ENCODE measurements at places on chromosomes 16 and 17. TPM values are rescaled to one million over a fixed set of nuclear protein-coding genes. Genes with fewer than 3 reads are reported as not detected.

GRCh38 chr17:74373838-74374606 is 6.7 kb downstream of the GPR142 start:
- H3K36me3 ChIP-seq = no peaks in the 10 kb centered on the region
- H3K27me3 ChIP-seq = peaks cover 14% of the 10 kb centered on the region
- no peak overlapping the region for H3K4me3 ChIP-seq
- peak; percentile 31 for DNase-seq

DNA sequence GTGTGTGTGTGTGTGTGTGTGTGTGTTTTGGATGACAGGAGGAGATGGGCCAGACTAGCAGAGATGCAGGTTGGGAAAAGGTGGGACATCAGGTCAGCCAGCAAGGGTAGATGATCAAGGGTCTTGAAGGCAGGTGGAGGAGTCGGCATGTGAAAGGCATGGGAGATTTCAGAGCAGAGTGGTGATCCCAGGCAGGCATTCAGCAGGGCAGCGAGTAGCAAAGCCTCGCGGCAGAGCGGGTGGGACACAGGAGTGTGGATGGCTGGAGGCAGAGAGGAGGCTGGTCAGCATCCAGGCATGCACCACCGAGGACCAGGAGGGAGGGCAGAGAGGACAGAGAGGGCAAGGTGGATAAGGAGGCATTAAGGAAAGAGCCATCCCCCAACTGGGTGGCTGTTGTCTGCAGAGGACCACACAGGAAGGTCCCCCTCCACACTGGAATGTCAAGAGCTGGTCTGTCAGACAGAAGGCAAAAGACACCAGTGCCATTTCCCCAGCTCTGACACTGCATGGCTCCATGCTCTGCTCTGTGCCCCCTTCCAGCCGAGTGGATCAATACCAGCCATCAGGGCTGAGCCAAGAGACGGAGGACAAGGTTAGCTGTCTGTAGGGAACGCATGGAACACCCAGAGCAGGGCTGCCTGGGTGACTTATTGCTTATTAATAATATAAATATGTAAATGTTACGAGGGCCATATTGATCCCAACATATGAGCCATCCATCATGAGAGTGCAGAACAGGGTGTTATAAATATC is 74.8 kb upstream of the RPL38 start:
- H3K4me3 ChIP-seq = no peak overlapping the region
- no peaks in the 10 kb centered on the region for H3K4me1 ChIP-seq
- no peak overlapping the region for H3K27ac ChIP-seq
- H3K27me3 ChIP-seq = peaks cover 7% of the 10 kb centered on the region
- H3K36me3 ChIP-seq = no peaks in the 10 kb centered on the region
- DNase-seq = no peak

DNA sequence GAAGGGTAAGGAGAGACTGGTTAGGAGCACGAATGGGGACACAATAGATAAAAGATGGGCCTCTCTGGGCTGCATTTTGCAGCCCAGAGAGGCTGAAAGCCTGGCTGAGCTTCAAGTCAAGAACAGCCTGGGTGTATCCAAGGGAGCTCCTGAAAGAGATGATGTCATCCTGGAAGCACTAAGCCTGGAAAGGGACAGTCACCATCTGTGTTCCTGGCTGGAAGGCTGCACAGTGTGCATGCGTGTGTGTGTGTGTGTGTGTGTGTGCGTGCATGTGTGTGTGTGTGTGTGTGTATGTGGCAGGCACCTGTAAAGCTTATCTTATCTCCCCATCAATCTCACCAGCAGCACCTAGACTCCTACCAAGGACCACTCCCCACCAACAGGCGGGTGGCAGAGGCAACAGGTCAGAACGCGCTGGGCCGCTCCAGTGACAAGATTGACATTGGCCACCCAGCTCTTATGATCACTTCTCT is 44.1 kb downstream of the COG7 start:
- H3K27ac ChIP-seq = peak overlapping the region; percentile 44
- H3K27me3 ChIP-seq = no peaks in the 10 kb centered on the region
- no peaks in the 10 kb centered on the region for H3K36me3 ChIP-seq
- DNase-seq = peak; percentile 37

Gene CEP295NL
- total RNA-seq = 1.3 TPM

DNA sequence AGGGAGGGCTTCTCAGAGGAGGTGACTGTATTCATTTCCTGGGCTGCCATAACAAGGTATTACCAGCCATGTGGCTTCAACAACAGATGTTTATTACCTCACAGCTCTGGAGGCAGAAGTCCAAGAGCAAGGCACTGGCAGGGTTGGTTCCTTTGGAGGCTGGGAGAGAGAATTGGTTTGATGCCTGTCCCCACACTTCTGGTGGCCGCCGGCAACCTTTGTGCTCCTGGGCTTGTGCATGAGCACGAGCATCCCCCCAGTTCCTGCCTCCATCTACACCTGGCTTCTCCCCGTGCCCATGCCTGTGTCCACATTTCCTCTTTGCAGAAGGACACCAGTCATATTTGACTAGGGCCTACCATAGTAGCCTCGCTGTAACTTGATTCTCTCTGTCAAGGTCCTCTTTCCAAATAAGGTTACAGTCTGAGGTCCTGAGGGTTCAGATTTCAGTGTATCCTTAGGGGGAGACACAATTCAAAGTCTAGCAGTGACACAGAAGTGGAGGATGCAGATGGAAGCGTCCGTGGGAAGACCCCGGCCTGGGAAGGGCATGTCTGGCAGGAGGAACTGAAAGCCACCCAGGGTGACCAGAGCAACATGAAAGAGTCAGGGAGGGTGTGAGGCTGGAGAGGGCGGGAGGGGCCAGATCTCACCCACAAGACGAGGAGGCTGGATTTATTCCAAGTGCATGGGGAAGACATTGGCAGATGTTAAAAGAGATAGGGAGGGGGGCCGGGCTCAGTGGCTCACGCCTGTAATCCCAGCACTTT is 188.2 kb upstream of the HSBP1 start:
- H3K4me3 ChIP-seq = no peak overlapping the region
- peaks cover 4% of the 10 kb centered on the region for H3K4me1 ChIP-seq
- peak; percentile 18 for DNase-seq

DNA sequence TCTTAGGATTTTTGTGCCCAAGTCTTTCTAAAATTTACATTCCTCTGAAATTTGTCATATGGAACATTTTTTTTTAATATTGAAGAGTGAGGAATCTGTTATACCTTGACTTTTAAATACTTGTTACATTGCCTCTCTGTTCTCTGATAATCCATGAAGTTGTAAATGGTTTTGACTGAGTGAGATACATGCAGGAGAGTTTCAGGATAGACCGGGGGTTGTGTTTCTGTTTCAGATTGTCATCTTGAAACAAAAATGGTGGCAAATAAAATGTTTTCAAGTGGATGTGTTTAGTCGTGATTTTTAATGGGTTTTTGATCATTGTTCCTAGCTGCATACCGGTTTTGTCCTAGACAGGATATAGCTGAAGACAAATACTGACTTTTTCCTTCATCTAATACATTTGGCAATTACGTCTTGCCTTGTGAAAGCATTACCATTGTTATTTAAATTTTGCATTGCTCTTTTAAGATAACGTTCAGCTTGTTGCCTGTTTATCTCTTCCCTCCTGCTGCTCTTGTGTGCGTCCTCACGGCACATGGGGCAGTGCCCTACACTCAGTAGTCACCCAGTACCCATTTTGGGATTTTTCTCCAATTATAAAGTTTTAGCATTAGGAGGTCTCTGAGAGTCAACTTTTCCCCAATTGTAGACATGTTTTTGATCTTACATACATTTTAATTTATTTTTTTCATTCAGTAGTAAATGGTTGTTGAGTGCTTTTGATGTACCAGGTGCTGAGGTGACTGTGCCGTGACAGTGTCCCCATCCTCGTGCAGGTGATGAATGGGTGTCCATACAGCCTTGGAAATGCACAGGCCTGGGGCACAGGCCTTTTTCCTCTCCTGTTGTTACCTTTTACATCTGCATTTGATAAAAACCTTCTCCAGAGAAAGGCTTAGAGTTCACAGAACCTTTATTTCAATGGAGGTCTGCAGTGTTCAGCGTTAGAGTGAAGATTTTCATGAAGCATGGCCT is 169.9 kb downstream of the MSI2 start:
- no peaks in the 10 kb centered on the region for H3K27me3 ChIP-seq
- H3K36me3 ChIP-seq = no peaks in the 10 kb centered on the region
- no peak overlapping the region for H3K4me3 ChIP-seq
- no peak overlapping the region for H3K27ac ChIP-seq
- peaks cover 13% of the 10 kb centered on the region for H3K4me1 ChIP-seq
- DNase-seq = no peak

DNA sequence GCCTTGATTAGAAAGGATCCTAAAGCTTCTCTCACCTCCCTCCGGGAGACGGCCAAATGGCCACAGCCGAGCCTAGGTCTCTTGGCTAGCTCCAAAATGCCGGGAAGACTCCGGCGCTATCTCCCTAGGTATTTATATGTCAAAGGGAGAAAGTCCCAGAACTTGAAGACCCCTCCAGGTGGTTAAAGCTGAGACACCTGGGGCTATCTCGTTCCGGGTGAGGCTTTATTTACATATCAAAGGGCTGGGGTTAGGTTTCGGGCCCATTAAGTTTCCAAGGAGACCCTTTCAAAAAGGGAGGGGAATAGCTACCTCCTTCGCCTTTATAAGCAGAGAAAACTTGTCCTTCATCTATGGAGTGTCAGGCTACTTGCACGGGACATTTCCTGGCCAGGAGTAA is 70.9 kb upstream of the KIFC3 start:
- H3K27me3 ChIP-seq = peaks cover 6% of the 10 kb centered on the region
- no peaks in the 10 kb centered on the region for H3K36me3 ChIP-seq

Gene MYADML2
- total RNA-seq = 0.81 TPM

Gene MT1H
- not detected for total RNA-seq

Gene CXCL16
- total RNA-seq = not detected

DNA sequence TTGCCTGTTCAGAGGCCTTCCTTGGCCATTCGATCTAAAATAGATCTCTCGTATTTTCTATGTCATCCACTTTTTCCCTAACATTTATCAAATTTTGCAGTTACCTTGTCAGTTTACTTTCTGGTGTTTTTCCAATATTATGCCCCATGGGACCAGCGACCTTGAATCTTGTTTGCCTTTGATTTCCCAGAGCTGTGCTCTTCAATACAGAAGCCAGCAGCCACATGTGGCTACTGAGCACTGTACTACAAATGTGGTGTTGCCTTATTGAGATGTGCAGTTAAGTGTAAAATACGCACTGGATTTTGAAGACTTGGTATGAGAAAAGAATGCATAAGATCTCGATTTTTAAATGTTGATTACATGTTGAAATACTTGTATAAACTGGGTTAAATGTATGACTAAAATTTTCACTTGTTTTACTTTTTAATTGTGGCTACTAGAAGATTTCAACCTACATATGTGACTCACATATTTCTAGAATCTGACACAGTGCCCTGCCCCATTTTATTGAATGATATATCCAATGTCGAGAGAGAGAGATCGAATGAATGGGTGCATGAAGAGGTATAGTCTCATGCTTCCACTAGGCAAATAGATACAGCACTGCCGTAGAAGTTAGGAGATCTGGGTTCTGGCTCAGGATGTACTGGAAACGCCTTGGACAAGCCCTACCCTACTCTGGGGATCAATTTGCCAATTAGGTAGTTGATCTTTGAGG is 824 bp upstream of the PSME3 start:
- H3K4me1 ChIP-seq = no peaks in the 10 kb centered on the region
- peak overlapping the region; percentile 79 for H3K27ac ChIP-seq
- H3K36me3 ChIP-seq = peaks cover 25% of the 10 kb centered on the region
- no peak for DNase-seq
- H3K4me3 ChIP-seq = peak overlapping the region; percentile 86
- no peaks in the 10 kb centered on the region for H3K27me3 ChIP-seq

Gene CAMTA2
- 3.9 TPM for total RNA-seq

- no peak for DNase-seq
- no peak overlapping the region for H3K27ac ChIP-seq
- H3K4me3 ChIP-seq = no peak overlapping the region
- H3K27me3 ChIP-seq = peaks cover 51% of the 10 kb centered on the region
- H3K36me3 ChIP-seq = no peaks in the 10 kb centered on the region
These were observed 2.0 kb downstream of the CACNA1H start for GRCh38 chr16:1154887-1155331.

DNA sequence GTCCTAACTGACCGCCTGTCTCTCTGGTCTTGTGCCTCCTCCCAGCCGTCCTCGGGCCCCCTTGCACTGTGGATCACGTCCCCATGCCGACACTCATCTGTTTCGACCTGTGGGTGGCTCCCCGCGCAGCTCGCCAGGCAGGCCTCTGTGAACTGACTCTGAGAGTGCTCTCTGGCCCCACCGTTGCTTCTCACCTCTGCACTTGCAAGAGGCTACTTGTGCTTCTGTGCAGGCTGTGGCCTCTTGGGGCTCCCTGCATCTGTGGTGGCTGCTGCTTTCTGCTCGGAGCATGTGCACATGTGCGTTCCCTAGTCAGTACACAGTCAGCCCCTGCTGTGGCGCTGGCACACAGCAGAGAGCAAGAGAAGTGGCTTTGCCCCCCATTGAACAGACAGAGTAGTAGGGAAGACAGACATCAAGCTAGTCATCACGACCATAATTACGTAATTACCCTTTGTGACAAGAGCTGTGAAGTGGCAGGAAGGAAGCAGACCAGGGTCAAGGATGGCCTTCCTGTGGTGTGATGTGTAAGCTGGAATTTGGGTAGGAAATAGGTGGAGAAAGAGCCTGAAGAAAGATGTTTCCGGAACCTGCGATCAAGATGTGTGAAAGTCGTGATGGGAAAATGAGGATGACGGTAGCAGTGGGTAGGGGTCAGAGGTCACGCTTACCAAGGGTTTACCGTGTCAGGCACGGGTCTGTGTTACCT is 256.0 kb upstream of the CACNG5 start:
- DNase-seq = no peak
- peaks cover 11% of the 10 kb centered on the region for H3K4me1 ChIP-seq
- no peak overlapping the region for H3K4me3 ChIP-seq

- no peak overlapping the region for H3K27ac ChIP-seq
- no peaks in the 10 kb centered on the region for H3K36me3 ChIP-seq
- H3K4me3 ChIP-seq = no peak overlapping the region
- no peaks in the 10 kb centered on the region for H3K27me3 ChIP-seq
- peak; percentile 55 for DNase-seq
- H3K4me1 ChIP-seq = peaks cover 4% of the 10 kb centered on the region
These were observed 19.9 kb downstream of the MAF start for GRCh38 chr16:79580453-79581191.

Gene TMC8
- total RNA-seq = 0.28 TPM

DNA sequence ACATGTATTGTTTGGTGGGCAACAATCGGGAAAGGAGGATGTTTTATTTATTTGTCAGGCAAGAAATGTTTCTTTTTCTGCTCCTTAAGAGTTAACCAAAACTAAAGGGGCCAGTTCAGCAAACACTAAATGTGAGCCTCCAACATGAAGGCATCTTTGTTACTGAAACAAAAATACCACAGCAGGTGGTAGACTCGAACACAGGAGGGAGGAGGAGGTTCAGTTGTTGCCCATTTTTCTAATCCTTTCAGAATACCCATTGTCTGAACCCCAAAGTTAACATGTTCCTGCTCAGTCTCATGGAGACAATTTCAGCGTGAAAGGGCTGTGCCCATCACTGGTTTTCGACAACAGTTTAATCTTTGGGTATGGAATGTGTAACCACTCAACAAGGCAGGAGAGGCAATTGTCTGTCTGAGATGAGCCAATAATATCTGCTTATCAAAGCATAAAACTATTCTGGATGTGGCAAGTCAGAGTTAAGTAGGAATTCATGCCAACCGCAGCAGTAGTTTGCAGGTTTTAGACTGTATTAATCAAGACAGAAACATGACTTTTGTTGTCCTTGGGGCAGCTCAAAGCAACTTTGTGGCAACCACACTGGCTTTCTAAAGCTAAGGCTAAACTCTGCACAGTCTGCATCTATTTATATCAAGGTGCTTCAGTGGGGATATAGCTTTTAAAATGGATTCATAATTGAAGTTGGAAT is 211.7 kb downstream of the FTO start:
- DNase-seq = peak; percentile 53
- H3K4me3 ChIP-seq = no peak overlapping the region
- no peaks in the 10 kb centered on the region for H3K27me3 ChIP-seq
- peak overlapping the region; percentile 40 for H3K27ac ChIP-seq
- H3K4me1 ChIP-seq = peaks cover 12% of the 10 kb centered on the region
- H3K36me3 ChIP-seq = no peaks in the 10 kb centered on the region

Measured in SJCRH30 (cell line).